Stimulated activated CD4-positive, alpha-beta T cell treated with anti-CD3 and anti-CD28 coated beads, Interleukin-4, amount 100 ng/mL, for 24 hours (primary cell): ENCODE measurements at places on chromosomes 4 and X.

GRCh38 chr4:183438458-183439113 is 5.8 kb upstream of the CDKN2AIP start:
- no peak for DNase-seq

GRCh38 chr4:25970691-25971432 is 56.8 kb downstream of the SMIM20 start:
- DNase-seq, result no peak

DNA sequence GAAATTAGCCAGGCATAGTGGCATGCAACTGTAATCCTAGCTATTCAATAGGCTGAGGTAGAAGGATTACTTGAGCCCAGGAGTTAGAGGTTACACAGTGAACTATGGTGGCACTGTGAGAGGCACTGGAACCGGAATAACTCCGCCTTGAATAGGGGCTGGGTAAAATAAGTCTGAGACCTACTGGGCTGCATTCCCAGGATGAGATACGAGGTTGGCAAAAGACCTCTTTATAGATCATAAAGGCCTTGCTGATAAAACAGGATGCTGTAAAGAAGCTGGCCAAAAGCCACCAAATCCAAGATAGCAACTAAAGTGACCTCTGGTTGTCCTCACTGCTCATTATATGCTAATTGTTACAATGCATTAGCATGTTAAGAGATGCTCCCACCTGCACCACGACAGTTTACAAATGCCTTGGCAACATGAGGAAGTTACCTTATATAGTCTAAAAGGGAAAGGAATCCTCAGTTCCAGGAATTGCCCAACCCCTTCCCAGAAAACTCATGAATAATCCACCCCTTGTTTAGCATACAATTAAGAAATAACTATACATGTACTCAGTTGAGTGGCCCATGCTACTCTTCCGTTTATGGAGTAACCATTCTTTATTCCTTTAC is 88.6 kb downstream of the CENPC start:
- no peak for DNase-seq

GRCh38 chrX:154327038-154327820 is 31.6 kb downstream of the TKTL1 start:
- DNase-seq, result no peak

DNA sequence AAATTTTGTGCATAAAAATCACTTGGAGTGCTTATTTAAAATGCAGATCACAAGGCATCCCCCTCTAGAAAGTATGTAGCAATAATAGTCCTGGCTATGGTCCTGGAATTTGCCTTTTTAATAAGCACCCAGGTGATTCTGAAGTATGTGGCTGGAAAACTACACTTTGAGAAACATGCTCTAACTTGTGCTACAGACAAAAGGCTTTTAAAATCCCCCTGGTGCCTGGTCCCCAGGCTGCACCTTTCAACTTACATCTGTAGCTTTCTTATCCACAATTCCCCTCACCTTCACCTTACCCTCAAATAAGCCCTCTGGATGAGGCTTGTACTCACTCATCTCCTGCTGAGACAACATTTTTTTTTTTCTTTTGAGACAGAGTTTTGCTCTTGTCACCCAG is 21.1 kb downstream of the ART3 start:
- no peak for DNase-seq

DNA sequence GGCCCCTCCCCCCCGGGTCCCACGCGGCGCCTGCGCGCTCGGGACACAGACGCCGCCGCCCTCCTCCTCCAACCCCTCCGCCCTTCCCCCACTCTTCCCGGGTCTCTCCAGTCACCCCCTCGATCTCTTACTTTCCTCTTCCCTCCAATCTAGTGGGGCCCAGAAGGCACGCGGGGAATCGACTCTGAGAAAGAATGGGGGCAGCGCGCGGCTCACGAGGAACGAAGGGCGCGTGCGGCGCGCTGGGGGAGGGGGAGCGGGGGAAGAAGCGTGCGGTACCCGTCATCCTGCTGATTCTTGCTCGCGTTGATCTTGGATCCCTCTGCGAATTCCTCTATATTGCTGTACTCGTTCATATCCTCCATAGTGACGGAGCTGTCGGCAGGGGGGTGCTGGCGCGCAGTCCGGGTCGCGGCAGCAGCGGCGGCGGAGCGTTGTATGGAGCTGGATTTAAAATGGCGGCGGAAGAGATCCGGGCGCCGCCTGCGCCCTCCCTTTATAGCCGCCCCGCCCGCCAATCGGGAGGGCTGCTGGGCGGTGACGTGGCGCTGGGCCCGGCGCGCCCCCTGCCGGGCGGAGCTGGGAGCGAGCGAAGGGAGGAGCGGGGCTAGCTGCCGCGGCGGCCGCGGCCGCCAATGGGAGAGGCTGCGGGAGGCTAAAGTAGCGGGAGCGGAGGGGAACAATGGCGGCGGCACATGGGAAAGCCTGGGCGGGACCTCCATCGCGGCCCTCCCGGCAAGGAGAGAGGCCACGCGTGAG is 1.1 kb downstream of the HNRNPDL start:
- DNase-seq, result peak; percentile 92

DNA sequence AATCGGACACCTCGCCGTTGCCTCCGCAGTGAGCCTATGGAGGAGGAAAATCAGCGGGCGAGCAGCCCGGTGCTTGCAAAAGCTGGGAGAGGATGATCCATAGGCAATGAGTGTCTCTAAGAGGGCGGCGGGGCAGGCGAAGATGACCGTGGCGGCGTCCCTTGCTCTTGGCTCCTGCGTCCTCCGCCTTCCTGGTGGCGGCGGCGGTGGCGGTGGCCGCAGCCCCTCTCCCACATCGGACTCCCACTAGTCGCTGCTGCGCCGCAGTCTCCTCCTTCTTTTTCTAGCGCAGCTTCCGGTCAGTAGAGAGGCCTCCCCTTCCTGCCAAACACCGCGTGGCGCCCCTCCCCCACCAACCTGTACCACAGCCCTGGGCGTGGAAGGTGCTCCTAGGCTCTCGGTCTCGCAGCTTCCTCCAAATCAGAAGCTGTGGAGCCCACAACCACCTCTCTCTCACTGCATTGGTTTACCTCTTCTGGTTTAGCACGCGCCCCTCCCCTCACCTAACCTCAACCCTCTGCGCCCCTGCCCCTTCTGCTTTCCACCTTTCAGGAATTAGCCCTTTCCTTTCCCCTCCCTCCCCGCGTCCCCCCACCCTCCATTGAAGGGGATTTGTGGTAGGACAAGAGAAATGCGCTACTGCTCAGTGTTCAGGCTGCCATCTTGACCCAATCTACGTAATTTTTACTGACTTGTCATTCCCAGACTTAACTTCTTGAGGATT is at the start of gene SPIN3:
SPIN3 (minus strand) TSS at position 271 of the 724 bp plus-strand sequence. CDS start 594 bp downstream, outside the sequence.
- peak; percentile 61 for DNase-seq

DNA sequence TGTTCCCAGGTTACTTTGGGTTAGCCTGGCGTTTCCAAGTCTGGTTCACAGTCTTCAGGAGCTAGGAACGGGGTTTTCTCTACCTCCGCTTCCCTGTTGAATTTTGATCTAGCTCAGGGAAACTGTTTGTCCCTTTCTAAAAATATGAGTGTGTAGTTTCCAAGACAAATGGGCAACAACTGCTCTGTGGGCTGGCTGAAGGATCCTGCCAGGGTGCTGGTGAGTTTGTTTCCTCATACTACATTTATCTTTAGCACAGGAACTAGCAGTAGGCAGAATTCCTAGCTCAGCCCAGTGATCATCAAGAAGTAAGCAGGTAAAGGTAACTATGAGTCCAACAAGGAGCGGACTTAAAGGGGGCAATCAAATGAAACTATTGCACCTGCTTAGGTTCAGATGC is 13.3 kb upstream of the FAM47E start:
- no peak for DNase-seq

DNA sequence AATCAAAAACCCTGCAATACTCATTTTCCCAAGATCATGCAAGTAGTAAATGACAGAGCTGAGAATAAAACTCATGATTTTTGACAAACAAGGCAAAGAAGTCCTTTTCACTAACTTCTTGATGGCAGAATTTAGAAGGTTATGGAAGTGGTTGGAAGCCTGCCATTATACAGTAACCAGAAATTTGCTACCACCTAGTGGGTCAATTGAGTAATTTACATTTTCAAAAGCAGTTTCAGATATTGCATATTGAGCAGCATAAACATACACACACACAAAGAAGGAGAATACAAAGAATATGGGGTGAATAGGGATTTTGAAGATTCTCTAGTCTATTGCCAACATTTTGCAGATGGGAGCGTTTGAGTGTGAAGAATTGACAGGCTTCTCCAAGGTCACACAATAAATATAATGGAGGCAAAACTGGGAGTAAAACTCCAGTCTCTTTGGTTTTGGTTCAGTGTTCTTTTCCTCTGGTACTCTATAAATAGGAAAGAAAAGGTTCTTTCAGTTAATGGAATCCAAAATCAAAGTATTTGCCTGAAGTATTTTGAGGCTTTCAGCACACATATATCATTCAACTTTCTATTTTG is 70.2 kb downstream of the GC start:
- no peak for DNase-seq

GRCh38 chr4:186887291-186887700 is 163.6 kb upstream of the FAT1 start:
- no peak for DNase-seq

- DNase-seq, result no peak
These were observed 14.3 kb downstream of the MSANTD1 start for GRCh38 chr4:3263053-3263875.

DNA sequence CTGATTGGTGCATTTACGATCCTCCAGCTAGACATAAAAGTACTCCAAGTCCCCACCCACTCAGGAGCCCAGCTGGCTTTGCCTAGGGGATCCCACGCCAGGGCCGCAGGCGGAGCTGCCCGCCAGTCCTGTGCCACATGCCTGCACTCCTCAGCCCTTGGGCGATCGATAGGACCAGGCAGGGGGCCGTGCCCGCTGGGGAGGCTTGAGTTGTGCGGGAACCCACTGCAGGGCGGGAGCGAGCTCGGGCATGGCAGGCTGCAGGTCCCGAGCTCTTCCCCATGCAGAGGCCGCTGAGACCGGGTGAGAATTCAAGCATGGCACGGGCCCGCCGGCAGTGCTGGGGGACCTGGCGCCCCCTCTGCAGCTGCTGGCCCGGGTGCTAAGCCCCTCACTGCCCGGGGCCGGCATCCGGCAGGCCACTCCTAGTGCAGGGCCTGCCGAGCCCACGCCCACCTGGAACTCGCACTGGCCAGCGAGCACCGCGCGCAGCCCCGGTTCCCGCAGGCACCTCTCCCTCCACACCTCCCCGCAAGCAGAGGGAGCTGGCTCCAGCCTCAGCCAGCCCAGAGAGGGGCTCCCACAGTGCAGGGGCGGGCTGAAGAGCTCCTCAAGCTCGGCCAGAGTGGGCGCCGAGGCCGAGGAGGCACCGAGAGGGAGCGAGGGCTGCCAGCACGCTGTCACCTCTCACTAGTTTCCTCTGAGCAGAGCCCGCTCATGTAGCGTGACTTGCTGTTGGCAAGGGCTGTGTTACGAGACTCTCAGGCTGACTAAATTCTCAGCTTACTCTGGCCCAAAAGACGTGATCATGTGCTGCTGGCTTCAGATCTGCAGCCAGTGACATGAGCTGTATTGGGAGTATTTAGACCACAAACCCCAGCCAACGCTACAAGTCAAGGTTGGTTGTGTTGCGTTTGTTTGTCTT is 87.5 kb downstream of the TRAPPC11 start:
- no peak for DNase-seq

DNA sequence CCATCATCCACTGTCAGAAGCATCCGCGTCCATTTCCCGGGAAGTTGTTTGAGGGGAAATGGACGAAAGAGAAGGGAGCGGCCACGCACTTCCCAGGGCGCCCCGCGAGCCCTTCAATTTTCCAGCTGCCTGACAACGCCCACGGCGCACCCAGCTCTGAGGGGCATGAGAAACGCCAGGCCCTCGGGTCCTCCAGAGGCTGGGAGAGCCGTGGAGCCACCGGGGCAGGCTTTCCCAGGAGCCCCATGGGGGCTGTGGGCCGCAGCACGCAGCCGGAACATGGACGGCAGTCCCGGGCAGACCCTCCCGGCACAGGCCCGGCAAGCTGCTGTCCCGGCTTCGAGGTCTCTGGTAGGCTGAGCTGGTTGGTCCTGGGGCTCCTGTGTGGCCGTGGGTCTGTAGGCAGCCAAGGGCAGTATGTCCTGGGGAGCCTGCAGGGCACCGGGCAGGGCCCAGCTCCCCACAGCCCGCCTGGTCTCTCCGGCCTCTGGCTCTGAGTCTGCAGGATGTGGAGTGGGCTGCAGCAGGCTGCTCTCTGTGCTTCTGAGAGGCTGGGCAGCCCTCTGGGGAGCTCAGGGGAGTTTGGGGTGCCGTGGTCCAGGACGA is 115.2 kb downstream of the FAM53A start:
- no peak for DNase-seq

- DNase-seq, result no peak
These were observed 125.1 kb upstream of the FRG1 start for GRCh38 chr4:189815404-189816192.

DNA sequence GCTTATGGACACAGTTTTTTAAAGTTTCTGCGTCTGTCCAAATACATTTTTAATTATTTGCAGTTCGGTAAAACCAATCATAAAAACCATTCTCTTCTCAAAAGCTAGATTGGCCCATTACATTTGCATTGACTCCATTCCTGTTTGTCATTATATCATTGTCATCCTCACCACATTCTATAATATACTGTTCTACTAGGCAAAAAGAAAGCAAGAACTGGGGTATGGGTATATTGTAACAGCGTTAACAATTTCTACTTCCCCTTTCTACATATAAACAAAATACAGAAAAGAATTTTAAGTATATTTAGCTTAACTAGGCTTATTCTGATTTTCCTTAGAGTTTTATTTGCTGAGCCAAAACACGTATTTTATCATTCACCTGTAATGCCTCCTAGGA is 91.8 kb downstream of the RAP1GDS1 start:
- DNase-seq, result no peak

- no peak for DNase-seq
These were observed 28.7 kb upstream of the JAKMIP1 start for GRCh38 chr4:6229095-6229494.

- no peak for DNase-seq
These were observed 17.9 kb upstream of the OGT start for GRCh38 chrX:71515038-71515396.

DNA sequence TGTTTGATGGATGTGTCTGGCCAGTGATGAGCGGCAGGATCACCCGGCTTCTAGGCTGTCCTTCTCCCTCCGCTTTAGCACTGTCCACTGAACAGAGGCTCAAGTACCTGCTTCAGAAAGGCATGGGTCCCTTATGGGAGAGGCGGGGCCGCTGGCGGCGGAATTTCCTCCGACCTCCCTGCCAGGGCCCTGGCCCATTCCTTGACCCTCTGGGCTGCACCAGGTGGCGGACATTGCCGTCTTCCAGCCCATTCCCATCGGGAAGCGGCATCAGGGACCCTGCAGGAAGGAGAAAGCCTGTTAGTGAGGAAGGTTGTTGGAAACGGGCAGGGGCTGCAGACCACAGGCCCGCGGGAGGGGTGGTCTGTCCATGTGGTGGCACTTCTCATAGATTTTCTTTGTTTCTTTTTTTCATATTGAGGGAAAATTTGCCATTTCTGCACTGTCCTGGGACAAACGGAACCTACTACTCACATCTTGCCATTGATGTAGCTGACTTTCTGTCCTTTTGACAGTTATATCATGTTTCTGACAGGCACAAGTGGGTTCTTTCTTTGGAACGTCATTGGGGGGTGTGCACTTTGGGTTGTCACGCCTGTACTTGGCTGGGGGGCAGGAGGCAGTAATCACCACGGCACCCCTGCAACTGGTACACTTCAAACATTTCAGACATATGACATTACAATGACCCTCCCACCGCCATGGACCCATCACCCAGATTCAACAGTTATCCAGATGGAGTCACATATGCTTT is 6.1 kb downstream of the APLN start:
- DNase-seq, result no peak

- DNase-seq, result no peak
These were observed 1.5 kb downstream of the FRYL start for GRCh38 chr4:48778431-48779094.

GRCh38 chr4:142960126-142960525 is 114.0 kb upstream of the INPP4B start:
- no peak for DNase-seq
